ENCODE measurements at places on chromosomes 3 and 15.

DNA sequence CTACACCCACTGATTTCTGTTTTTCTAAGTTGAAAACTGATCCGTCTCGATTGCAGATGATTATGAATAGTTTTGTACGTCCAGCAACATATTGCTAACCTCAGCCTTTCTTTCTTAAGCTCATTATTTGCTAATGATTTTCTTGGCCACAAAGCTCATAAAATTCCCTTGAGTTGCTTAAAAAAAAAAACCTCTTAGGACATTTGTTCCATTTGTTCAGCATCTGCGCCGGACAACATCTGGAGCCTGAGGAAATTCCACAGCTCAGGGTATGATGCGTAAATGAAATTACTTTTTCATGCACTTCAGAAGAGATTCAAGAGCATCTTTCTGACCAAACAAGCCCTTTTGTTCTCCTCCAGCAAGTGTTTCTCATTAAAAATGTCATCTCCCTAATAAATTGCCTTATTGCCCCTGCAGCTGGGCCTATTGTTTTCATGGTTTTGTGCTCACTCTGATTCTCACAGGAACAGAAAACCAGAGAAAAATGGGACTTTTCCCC, 249.1 kb upstream of the MCTP2 start:
- no peak for DNase-seq

GRCh38 chr3:38108649-38109579, 28.0 kb downstream of the ACAA1 start:
- no peak for DNase-seq

GRCh38 chr15:46089467-46089935, 454.7 kb downstream of the SQOR start:
- no peak for DNase-seq

DNA sequence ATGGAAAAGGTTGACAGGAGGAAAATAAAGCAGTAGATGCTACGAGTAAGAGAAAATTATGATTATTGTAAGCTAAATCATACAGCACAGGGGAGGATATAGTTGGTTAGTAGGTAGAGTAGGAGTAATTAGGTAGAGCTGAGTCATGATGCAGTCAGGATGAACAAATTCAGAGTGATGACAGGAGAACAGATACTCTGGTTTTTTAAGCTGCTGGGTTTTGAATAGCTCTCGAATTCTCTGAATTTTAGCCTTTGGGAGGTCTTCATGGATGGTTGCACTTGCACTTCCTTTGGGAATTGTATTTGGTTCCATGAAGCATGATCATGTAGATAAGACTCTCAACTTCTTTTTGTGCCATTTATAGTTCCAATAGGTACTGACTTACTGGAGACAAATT, 96.2 kb downstream of the ECT2 start:
- peak; percentile 22 for DNase-seq

- no peak for DNase-seq
These were observed 51.4 kb downstream of the PLAAT1 start for GRCh38 chr3:193292386-193292785.

DNA sequence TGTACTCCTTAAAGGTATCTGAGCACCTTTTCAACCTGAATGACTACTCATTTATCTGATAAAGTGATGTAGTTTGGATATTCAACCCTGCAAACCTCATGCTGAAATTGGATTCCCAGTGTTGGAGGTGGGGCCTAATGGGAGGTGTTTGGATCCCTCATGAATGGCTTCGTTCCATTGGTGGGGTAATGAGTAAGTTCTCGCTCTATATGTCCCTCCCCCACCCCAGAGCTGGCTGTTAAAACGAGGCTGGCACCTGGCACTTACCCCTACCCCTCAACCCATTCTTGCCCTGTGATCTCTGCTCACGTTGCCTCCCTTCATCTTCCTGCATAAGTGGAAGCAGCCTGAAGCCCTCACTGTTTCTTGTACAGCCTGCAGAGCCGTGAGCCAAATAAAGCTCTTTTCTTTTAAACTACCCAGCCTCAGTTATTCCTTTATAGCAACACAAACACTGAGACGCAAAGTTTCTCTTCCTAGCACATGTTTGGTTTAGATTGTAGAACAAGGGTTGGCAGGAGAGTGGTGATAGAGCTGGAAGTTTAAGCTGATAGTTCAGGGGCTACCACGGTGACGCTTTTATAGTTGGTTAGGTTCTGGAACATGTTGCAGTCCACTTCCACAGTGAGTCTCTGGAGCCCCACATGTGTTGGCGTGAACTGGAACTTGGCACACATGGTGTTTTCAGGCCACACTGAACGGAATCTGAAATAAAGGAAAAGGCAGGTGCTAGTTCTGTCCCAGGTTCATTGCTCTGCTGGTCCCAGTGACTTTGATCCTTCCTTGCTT, 11.8 kb downstream of the CCNDBP1 start:
- no peak for DNase-seq

DNA sequence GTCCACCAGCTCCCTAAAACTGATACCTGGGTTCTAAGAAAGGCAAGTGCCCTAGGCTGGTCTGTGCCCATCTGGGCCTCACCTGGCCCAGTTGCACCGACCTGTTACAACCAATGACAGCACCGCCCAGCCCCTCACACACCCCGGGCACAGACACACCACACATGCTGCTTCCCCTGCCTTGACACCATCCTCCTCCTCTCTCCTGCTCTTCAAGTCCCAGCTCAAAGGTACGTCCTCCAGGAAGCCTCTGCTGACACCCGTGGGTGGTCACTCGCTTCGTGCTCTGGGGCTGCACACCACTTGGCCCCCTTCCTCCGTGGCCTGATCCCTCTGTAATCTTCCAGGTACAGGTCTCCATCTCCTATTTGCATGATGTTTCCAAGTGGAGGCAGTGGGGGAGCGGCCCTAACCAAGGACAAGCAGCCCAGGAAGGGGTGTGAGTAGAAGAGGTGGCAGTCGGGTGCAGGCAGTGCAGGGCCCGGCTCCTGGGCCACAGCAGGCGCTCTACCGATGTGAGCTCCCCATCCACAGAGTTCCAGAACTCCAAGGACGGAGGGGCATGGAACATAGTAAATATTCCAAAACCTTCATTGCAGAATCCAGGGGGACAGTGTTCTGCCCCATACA, 144.6 kb downstream of the NUP210 start:
- DNase-seq, result no peak

- no peak for DNase-seq
These were observed 53.2 kb upstream of the ADPGK start for GRCh38 chr15:72836676-72837330.

DNA sequence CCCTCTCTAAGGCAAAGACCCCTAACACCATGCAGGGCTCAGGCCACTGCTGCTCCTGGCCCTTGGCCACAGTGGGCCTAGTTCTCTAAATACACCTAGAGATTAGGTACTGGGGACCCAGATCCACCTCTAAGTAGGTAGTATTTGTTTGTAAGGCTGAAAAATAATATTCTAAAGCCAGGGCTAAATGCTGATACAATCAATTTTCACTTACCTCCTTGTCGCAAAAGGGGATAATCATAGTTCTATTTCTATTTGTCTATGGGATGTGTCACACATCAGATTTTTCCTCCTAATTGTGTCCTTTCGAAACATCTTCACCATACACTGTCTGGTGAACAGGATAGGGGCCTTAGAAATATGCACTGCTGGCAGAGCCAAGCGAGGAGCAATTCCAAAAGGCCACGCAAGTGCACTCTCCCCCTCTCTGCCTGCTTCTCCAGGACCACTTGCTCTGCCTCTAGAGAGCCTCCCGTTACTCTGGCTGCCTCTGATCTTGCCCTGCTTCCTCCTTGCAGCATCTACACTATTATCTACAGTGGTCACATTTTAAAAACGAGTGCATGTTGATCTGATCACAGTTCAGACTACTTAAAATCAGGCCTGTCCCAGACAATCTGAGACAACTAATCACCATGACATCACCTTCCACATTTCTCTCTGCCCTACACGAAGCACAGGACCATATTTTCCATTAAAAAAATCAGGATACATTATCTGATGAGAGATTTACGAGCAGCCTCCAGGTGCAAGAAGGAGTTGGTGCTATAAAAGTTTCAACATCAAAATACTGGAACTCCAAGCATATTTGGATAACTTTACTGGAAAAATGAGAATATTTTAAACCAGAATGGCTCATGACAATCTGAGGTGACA, 115.4 kb downstream of the MYLK start:
- DNase-seq, result no peak

DNA sequence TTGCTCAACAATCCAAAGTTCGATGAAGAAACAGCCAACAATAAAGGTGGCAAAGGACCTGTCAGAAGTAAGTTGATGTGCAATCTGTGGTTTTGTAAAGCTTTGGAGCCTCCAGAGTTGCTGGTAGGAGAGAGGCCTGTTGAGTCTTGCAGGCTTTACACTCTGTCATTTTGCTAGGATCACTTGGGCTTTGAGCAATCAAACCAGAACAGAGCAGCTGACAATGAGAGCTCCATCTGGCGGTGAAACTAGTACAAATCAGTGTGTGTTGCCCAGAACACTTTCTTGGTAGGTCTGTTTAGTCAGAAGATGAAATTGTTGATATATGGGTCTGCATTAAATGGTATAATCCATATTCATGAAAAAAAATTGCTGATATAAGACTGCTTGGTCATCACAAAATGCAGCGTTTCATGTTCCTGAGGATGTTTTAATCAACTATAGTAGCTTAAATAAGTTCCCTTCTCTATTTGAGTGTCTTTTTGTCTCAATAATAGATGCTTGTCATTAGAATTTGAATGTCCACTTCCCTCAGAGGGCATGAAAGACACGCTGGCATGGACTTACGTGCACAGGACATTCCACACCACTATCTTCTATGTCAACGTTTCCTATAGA, 25.7 kb downstream of the TMOD2 start:
- DNase-seq, result peak; percentile 79

GRCh38 chr15:37907136-37907535, 27.3 kb upstream of the TMCO5A start:
- DNase-seq, result peak; percentile 55

DNA sequence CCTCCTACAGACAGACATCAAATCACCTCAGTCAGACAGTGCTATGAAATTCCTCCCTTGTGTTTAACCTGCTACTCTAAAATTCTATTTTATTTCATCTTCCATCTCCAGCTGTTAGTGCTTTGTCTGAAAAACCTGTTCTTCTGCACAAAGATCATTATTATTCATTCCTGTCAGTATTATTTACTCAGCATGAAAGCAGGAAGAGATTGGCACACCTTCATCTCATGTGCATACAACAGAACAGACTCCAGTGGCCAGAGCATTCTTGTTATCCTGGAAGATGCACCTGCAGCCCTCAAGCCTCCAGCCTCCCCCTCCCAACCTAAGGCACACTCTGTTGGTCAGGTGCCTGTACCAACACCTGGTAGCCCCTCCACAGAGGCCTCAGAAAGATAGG, 1.8 kb upstream of the ROPN1B start:
- no peak for DNase-seq

DNA sequence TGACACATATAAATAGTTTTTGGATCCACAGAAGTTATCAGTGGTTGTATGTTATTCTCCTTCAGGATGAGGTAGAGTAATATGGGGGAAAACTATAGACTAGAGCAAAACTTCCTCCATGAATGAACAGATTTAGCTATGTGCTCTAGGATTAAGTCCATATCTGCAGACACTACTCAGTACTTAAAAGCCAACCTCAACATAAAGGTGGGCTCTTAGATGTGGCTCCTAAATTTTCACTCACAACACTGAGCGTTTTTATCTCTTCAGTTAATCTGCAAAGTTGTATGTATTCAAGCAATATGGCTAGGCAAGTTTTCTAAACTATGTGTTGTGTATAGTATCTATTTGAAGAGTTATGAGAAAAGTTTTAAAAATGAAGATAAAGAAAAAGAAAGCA, 147.0 kb upstream of the SLITRK3 start:
- no peak for DNase-seq

GRCh38 chr15:73637527-73637926, 4.3 kb upstream of the NPTN start:
- DNase-seq, result no peak

DNA sequence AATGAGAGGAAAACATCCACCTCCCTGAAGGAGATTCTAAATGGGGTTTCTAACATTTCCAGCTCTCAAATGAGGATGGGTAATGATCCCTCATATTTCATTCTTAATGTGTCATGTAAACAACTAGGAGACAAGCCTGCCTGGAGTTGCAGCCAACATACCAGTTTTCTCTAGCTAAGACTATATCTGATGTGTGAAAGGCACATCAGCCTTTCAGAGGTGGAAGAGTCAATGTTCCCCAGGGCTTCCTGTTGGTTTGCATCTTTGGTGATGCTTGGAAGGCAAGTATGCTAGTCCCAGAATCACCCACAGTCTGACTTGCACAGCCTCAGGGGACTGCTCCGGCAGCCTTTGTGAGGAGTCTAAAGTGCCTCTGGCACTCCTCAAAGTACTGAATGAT, 921.2 kb downstream of the SQOR start:
- no peak for DNase-seq

DNA sequence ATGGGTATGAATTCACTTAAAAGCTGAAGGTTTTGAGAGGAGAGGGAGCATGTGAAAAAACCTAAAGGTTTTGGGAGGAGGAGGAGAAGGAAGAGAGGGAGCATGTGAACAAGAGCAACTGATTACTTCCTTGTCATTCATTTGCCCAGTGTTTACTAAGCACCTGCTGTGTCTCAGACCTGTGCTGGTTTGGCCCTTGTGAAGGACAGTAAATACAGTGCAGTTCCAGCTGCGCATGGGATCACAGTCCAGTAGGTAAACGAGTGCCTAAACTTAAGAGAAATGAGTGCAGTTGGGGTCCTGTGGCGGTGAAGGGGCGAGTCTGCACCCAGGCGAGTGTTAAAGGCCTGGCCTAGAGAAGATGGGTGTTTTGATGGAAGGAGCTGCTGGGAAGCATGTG, 38.6 kb downstream of the IGF1R start:
- no peak for DNase-seq

GRCh38 chr15:75786575-75786947, 56.7 kb upstream of the UBE2Q2 start:
- no peak for DNase-seq

DNA sequence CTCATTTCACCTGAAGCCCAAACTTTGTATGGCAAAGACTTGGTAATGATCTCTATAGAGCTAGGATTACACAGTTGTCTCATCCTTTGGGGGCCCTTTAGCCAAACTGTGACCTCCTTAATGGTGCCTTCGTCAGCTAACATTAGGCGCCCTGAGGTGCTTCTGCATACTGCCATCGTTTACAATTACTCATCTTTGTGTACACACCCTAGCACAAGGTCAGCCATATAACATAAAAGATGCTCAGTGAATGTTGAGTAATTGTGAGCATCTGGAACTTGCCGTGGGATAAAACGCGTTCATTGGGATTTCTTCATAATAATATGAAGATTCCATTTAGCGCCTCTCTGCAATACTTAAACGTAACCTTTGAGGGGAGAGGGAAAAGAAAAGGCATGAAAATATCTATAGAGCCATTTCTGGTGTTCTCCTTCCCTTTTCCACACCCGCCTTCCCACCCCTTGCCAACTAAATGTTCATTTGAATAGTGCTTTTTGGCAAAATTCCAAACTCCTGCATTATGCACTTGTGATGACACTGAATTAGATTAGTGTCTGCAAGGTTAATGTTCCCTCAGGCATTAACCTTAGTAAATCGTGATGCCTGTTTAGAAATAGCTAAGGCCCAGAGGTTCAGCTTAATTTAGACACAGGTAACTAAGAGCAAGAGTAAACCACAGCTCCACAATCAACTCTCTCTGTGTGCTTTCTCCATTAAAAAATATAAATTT, 990 bp upstream of the ZNF148 start:
- peak; percentile 56 for DNase-seq

- no peak for DNase-seq
These were observed 796.6 kb upstream of the GBE1 start for GRCh38 chr3:82558081-82558480.
